Ecto neural progenitor cell (in vitro differentiated cells): ENCODE measurements at places on chromosomes 12 and 14.

- DNase-seq, result no peak
These were observed 12.9 kb downstream of the BCL11B start for GRCh38 chr14:99258876-99259726.

DNA sequence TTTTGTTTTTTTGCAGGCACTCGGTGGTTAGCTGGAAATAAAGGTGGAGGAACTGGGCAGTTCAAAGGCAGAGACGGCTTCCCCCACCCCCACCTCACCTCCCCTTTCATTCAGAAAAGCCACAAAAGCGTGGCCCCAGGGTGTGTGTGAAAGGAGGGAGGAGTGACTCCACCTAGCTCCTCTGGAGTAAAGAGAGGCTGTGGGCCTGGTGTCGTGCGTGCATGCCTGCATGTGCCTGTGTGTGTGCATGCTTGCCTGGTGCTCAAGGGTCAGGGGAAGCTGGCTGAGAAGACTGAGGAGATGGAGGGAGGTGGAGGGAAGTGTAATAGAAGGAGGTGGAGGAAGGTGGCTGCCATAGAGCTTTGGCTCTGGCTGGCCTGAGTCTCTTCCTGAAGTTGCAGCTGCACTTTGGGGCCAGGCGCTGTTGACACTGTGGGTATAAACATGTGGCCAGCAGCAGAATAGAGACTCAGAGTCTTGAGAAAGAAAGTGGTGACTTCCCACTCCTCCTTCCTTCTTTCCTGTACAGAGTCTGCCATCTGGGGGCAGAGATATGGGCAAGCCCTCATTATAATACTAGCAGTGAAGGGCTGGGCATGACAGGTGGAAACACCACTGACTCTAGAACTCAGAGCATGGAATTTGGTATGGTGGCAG, 36.9 kb upstream of the SINHCAF start:
- DNase-seq, result peak; percentile 77

- no peak for DNase-seq
These were observed 124.4 kb upstream of the RTL1 start for GRCh38 chr14:101027966-101028365.

GRCh38 chr14:104141621-104142091, 3.3 kb downstream of the KIF26A start:
- peak; percentile 43 for DNase-seq

DNA sequence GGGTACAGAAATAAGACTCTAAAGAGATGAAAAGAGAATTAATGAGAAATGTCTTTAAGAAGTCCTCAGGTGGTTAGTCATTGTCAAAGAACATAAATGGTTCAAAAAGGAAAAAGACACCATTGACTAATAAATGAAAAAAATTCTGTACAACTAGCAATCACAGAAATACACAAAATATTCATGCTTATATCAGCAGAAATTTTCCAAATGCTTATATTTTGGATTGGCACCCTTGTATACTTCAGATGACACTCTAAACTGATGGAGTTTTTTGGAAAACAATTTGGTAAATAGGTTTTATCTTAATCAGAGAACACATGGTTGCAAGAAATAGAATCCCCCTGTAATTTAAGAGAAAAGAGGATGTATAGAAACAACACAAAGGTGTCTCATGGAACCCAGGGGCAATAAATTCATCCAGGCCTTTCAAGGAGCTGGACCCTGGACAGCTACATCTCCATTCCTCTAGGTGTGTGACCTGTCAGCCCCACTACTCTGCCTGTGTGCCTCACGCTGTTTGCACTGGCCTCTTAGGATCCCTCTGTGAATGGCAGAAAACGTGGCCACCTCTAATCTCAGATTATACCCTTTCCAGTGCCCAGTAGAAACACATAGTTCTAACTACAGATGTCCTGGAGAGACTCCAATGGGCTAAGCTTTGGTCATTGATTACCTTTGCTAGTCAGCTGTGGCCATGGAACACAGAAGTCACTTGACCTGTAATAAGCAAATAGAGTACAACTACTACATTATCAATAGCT, 110.2 kb downstream of the FGD4 start:
- DNase-seq, result no peak

DNA sequence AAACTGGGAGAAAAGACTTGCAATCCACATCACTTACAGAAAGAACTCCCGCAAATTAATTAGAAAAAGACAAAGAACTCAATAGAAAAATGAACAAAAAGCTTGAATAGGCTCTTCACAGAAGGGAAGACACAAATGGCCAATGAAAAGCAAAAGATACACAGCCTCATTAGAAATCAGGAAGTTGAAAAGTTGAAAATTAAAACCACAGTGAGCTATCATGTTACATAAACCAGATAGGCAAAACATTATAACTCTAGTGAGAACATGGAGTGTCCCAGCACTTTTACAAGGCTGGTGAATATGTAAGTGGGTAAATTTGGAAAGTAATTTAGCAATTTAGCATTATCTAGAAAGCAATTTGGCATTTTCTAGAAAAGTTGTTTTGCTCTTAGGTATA, 158.4 kb upstream of the RASSF8 start:
- no peak for DNase-seq

- DNase-seq, result no peak
These were observed 118.8 kb downstream of the TPH2 start for GRCh38 chr12:72057330-72057914.

DNA sequence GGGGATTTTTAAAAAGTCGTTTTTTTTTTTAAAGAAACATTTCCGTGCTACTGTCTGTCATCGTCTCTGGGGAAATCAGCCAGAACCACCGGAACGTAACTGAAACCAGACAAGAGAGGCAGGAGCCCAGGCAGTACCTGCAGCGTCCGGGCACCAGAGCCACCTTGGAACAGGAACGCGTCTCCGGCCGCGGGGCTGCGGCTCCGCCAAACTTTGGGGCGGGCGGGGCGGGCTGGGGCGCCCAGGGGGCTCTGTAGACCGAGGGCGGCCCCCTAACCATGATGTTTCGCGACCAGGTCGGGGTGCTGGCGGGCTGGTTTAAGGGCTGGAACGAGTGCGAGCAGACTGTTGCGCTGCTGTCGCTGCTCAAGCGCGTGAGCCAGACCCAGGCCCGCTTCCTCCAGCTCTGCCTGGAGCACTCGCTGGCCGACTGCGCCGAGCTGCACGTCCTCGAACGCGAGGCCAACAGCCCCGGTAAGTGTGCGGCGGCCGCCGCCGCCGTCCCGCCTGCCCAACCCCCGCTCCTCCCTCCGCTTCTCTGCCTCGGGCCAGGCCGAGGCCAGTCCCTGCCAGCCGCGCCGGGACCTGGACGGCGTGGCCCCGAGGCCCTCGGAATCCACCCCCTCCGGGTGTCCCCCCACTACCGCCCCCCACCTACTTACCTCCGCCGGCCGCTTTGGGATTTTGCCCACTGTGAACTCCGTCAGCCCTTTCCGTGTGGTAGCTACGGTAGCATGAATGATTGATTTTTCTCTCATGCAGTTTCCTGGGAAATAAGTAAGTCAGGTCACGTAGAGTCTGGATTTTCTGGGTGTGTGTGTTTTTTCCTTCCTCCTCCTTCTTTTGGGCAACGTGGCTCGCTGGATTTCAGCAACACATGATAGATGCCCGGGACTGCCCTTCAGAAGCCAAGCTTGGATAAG, 972 bp downstream of the SAMD4A start:
- peak; percentile 81 for DNase-seq

DNA sequence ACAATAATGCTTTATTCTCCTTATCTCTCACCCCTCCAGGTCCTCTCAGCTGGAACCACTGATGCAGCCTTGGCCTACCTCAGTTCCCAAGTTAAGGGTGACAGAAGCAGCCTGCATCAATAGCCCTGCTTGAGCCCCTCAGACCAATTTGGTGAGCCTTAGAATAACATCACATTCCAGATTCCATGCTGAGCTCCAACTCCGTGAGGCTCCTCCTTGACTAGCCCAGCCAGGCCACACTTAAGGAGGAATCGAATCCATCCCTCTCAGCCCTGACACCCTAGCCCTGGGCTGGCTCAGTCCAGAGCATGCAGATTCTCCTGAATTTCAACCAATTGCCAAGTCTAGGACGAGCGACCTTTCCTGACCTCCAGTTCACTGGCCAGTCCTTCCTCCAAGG, 91.1 kb downstream of the ARMH4 start:
- DNase-seq, result no peak

DNA sequence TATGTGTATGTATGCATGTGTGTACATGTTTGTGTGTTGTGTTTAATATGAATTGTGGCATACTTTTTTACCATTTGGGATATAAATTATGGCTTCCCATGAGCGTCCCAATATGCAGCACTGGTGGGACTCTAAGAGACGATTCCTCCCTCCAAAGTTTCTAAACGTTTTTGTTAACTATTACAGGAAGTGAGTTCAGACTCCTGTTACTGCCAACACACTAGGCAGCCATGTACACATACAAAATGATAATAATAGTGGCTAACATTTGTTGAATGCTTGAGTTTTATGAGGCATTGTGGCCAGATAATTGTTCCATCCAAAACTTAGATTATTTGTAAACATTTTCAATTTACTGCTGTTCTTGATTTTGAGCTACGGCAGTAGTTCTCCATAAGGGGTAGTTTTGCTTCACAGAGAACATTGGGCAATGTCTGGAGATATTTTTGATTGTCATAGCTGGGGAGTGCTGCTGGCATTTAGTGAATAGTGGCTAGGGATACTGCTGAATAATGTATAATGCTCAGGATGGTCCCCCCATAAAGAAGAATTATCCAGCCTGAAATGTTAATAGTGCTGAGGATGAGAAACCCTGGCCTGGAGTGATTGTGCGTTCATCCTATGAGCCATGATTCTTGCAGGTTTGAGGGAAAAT, 45.1 kb downstream of the ARID2 start:
- DNase-seq, result no peak

DNA sequence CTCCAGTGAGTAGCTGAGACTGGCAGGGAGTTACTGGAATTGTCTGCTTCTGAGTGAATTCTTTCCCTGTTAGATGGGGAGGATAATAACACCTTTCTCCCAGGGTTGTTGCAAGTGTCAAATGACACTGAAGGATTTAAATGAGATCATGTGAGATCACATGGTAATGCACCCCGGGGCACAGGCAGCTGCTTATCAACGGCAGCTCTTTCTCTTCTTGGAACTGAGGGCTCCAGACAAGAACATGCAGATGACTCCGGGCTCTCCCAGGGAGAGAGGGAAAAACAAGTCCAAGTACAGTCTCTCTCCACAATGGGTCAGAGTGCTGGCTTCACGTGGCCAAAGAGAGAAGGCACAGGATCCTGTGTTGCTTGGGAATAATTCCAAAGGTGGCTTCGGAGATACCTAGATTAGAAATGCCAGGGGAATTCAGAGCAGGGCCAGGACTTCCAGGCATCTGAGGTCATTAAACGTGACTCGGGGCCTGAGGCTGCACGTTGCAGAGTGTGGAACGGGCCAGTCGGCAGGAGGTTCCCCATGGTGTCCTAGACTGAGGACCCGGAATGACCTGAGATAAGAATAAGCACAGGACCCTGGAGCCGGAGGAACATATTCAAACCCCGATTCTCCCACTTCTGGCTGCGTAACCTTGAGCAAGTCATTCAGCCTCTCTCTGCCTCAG, 109.2 kb downstream of the PRMT8 start:
- no peak for DNase-seq

DNA sequence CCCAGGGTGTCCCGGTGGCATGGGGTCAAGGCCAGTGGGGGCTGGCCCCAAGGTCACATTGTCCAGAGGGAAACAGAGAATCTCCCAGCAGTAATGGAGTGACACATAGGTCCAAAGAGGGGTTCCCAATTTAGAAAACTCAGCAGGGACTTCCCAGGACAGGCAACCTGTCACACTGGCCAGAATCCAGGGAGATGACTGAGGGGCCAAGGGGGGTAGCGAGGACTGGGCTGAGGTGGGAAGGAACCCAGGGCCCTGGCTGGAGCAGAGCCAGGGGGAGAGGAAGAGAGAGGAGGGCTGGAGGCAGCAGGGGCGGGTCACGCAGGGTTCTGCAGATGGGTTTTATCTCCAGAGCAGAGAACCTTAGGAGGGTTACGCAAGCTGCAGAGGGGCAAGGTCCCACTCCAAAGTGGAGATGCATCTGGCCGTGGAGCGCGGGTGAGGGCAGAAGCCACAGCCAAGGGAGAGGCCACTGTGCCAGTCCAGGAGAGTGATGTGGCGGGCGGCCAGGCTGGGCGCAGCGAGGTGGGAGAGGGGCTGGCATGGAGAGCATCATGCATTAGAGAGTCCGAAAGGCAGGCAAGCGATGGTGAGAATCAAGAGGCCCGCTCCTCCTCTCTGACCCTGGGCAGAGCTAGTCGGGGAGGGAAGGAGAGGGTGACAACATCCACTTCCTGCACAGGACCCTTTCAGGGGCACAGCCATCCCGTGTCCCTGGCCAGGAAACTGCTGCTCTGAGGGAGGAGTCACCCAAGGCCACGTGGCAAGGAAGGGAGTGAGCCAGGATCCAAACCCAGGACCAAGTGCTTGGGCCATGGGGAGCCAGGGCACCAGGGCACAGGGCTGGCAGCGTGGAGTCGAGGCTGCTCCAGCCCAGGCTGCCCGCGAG, 29.0 kb downstream of the NCOR2 start:
- no peak for DNase-seq

GRCh38 chr12:123115409-123116121, 35.3 kb downstream of the PITPNM2 start:
- no peak for DNase-seq

- no peak for DNase-seq
These were observed 297.9 kb upstream of the SFSWAP start for GRCh38 chr12:131413006-131413405.

- no peak for DNase-seq
These were observed 145.0 kb downstream of the PRKCH start for GRCh38 chr14:61466249-61466904.

GRCh38 chr14:94113908-94114588, 3.5 kb downstream of the IFI27 start:
- peak; percentile 35 for DNase-seq

- DNase-seq, result no peak
These were observed 687.1 kb upstream of the FBXO33 start for GRCh38 chr14:40119321-40119720.

DNA sequence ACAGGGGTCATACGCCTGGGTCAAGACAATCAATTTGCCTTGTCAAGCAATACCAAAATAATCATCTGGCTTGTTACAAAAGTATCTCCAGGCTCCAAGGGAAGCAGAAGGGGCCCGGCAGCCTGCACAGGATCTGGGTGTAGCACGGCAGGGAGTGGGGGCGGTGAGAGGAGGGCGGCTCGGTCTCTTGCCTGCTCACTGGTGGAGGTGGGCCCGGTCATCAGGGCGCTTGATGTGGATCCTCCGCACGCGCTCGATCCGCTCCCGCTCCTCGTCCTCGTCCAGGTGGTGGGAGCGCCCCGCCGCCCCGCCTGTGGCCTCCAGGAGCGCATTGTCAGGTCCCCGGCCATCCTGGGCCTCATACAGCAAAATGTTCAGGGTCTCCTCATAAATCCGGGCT, 25.7 kb downstream of the KCTD10 start:
- DNase-seq, result no peak

DNA sequence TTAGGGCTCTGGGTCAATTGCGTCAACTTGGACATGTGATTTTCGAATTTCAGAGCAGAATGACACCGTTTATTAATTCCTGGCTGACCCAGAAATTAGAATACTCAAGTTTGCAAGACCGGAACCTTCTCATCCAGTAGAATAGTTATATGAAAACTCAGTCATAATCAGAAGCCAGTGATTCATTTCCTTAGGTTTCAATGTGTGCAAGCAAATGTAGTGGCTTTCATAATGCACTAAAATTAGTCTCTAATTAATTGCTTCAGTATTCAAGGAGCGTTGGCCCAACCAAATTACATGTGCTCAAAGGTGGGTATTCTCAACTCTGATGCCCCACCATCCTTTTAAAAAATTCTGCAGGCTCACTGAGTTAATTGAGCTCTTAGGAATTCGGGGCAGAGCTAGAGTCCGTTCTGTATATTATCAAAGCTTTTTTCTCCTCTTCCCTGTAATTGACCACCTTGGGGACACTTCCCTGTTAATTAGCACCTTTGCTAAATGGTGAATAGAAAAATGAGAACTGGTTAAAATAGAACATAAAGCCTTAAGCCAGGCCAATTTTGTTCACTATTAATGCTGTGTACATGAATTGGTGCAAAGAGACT, 55.4 kb downstream of the DAO start:
- DNase-seq, result no peak
